ENCODE measurements at places on chromosomes 11 and 22.

- no peak for DNase-seq
Observed at GRCh38 chr11:127859941-127860354, 727.4 kb downstream of the ETS1 start.

DNA sequence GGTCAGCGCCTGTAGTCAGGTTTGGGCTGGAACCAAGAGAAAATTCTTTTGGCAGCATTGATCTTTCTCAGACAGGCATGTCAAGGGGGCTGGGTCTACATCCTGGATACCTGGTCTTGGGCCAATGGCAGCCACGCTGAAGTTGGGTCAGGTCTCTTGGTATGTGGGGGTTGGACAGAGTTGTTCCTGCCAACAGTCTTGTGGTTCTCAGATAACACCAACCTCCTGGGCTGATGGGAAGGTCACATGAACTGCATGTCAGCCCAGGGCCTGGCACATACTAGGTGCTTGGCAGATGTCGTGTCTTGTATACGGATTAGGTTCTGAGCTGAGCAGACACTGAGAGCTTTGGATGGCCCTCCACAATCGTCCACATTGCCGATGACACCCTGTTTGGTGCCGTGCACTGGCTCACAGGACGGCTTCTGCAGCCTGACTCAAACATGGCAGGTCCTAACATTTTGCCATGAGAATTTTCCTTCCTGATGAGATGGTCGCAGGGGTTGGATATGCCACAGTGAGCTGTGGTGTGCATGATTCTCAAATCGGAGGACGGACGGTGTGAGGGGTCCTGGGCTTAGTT is 42.0 kb downstream of the FBLN1 start:
- no peak for DNase-seq

GRCh38 chr22:24744638-24745037 is 29.9 kb downstream of the PIWIL3 start:
- no peak for DNase-seq

DNA sequence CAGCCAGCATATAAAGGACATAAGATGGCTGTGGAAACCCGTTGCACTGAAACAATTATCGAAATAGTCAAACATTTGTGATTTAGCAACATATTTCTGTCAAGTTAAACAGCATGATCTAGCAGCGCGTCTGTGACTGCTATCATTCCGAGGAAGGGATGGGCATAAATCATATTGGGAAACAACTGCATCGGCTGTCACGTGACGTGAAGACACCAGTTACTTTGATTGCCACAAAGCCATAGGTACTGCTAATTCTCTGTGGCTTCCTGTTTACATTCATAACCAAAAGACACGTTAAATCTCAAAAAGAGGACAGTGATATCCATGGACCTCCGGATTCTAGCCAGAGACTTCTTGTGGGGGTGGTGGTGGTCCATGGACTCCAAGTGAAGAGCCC is 87.8 kb downstream of the CACNA1I start:
- no peak for DNase-seq

GRCh38 chr11:92111287-92111686 is 113.3 kb upstream of the FAT3 start:
- DNase-seq: no peak

DNA sequence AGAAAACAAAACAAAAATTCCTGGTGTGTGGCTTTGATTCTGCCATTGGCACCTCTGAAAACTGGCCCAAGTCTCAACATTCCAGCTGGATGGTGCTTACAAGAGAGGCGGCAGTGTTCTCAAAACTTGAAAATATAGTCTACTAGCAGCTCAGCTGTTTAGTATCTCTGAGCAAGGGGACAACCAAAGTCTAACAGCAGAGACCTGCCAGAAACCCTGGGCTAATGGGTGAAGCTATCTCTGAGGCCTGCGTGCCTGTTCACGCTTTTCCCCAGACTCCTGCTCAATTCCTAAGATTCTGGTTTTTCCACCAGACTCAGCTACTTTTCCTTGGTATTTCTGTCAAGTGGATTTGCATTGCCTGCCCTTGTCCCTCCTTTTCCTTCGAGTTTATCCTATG is 17.9 kb downstream of the TMEM218 start:
- no peak for DNase-seq

GRCh38 chr11:130549393-130549999 is 101.1 kb downstream of the ADAMTS15 start:
- DNase-seq: no peak

DNA sequence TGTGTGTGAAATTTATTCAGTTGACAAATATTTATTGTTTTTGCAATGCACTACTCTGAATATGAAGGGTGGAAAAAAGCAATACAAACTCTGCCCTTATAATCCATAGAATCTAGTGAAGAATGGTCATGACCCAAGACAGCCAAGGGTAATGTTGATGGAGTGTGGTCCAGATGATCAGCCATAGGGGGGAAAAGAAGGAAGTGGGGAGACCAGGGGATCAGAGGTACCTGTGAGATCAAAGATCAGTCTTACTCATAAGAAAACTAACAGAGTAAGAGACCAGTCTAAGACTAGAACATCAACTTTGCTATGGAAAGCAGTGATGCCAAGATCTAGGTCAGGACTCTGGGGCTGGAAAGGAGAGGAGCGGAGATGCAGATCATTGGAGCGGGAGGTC is 47.0 kb upstream of the ETS1 start:
- no peak for DNase-seq

DNA sequence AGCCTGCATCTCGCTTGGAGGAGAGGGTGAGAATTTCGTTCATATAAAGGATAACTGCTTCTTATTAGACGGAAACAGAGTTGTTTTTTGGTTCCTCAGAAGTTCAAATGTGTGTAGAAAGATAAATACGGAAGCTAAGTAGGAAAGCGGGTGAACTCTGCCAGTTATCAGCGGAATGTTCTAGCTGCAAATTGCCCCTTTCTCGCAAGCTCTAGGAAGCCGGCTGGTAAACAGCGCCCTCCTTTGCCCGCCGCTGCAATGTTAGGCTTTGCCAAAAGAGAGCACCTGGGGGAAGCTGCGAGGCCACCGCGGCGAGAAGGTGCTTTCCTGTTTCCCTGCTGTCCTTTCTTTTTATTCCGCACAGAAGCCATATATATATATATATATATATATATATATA is 67.0 kb downstream of the IGLL5 start:
- DNase-seq: no peak

DNA sequence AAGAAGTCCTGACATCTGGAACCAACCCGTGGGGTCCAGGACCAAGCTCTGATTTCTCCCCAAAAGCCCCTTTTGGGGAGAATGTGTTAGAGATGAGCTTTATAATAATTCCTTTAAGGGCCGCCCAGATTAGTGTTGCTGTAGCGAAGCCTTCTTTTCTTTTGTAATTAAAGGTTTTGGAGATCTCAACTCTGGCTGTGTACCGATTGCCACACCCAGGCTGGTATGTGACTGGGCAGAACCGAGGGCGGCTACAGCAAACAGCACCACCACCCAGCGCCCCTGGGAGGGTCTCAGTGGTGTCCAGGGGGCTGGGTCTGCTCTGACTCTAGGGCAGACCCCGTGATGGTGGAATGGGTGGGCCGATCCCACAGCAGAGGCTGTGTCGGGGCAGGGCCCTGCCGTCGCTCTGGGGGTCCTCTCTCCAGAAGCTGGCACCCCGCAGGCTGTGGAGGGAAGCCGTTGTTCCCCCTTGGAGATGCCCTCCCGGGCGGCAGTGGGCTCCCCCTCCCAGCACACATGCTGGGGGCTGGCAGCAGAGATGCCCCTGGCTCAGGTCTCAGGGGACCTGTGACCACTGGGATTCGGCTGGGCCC is 31.0 kb downstream of the TPCN2 start:
- no peak for DNase-seq

- DNase-seq: no peak
Observed at GRCh38 chr11:19345848-19346681, 105.3 kb upstream of the E2F8 start.

GRCh38 chr11:17747131-17747955 is 12.8 kb downstream of the KCNC1 start:
- DNase-seq: no peak

- no peak for DNase-seq
Observed at GRCh38 chr11:43837879-43838278, 42.8 kb upstream of the ALKBH3 start.

DNA sequence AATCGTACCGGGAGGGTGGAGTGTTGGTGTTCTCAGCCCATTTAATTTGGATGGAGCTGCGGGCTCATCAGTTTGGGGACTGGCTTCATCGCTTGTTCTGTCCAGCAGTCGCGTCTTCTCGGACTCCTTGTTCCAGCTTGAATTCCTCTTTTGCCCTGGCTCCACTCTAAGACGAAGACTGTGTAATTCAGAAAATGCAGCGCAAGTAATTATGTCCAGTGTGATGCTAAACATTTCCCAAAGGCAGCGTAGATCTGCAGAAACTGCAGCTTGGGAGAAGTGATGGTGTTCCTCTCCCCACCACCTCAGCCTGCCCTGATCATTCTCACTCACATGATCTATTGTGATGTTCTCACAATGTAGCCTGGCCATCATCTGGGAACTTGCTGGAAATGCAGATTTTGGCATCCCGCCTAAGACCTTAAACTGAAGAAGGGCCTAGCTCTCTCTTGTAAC is 666 bp downstream of the SLC25A18 start:
- DNase-seq: no peak

DNA sequence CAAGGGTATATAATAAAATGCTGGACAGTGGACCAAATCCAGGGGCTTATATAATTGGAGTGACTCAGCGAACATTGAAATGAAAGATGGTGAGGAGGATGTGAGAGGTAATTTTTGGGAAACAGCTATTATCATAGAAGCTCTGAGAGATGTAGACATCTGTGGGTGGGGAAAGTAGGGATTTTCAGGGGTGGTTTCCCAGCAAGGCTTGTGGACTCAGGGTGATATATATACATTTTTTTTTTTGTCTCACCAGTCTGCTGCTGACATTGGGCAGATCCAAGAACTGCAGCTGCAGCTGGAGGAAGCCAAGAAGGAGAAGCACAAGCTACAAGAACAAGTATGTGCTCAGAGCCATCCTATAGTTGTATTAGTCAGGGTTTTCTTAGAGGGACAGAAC is 208.1 kb downstream of the MYO18B start:
- no peak for DNase-seq

DNA sequence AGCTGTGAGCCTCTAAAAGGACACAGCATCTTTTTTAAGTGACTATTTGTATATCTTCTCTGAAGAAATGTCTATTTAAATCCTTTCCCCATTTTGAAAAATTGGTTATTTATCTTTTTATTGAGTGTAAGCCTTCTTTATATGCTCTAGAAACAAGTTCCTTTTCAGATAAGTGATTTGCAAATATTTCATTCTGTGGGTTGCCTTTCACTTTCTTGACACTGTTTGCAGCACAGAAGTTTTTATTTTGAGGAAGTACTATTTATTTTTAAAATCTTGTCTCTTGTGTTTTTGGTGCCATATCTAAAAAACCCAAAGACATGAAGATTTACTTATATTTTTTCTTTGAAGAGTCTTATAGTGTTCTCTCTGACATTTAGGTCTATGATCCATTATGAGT is 40.1 kb upstream of the LYVE1 start:
- DNase-seq: no peak

- DNase-seq: no peak
Observed at GRCh38 chr11:116710762-116711161, 62.0 kb downstream of the BUD13 start.

- no peak for DNase-seq
Observed at GRCh38 chr11:315516-315994, 1.7 kb downstream of the IFITM1 start.

DNA sequence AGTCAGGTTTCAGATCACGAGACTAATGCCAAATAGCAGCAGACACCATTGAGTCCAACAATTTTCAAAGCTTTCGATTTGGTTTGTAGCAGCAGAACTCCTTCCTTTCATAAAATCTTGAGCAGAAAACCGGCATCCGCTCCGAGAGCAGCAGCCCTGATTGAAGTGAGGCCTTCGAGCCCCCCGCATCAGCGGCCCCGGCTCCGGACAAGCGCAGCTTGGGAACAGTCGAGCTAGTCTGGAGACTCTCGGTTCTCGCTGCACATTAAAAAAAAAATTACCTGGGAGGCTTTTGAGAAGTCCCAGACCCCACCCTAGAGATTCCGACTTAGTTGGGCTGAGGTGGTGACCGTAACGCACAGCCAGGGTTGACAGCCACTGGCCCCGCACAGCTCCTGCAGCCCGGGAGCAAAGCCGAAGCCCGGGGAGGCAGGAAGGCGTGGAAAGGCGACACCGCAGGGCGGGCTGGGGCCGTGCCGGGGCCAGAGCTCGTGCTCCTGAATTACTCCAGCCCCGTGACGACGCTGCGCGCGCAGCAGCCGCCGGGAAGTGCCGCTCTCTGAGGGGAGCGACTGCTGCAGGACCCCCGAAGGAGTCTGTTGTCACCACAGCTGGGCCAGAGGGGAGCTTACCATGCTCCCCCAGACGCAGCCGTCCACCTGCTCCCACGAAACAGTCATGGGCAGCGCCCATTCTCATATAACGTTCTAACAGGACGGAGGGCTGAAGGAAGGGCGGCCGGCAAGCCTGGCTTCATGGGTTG is 57.8 kb downstream of the SPATA19 start:
- no peak for DNase-seq

- no peak for DNase-seq
Observed at GRCh38 chr11:18772211-18772610, 19.4 kb downstream of the PTPN5 start.

- DNase-seq: no peak
Observed at GRCh38 chr22:44855855-44856254, 103.5 kb downstream of the ARHGAP8 start.

DNA sequence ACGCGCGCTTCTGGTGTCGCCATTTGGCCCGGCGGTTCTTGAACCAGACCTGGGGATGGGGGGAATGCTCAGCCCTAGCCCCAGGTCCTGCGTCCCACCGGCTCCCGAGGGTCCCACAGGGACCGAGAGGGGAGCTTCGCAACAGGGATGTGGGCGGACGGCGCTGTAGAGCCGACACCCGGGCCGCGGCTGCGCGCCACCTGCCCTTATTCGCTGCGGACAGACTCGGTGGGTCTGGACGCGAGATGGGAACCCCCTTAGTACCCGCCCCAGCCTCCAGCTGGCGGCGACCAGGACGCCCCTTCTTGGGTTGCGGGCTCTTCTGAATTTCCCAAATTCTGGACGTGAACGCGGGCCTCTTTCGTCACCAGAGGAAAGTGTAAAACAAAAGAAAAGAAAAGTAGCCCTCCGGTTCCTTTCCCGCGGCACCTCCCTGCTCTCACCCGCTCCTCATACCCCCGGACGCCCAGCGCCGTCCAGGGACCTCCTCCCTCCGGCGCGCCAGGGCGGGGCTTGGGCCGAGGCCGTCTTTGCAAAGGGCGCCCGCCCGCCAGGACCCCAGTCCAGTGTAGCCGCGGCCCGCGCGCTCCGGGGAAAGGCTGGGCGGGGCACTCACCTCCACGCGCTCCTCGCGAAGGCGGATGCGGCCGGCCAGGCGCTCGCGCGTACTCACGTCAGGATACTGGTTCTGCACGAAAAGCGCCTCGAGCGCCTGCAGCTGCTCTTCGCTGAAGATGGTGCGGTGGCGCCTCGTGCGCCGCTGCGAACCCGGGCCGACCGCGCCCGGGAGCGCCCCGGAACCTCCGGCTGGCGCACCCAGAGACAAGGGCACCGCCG is 827 bp downstream of the GSC2 start:
- no peak for DNase-seq

All from HS-27A (cell line).